ENCODE measurements at places on chromosomes 5 and 9.
A peak's percentile ranks its signal among the peaks of the same experiment; 100 is the strongest.

DNA sequence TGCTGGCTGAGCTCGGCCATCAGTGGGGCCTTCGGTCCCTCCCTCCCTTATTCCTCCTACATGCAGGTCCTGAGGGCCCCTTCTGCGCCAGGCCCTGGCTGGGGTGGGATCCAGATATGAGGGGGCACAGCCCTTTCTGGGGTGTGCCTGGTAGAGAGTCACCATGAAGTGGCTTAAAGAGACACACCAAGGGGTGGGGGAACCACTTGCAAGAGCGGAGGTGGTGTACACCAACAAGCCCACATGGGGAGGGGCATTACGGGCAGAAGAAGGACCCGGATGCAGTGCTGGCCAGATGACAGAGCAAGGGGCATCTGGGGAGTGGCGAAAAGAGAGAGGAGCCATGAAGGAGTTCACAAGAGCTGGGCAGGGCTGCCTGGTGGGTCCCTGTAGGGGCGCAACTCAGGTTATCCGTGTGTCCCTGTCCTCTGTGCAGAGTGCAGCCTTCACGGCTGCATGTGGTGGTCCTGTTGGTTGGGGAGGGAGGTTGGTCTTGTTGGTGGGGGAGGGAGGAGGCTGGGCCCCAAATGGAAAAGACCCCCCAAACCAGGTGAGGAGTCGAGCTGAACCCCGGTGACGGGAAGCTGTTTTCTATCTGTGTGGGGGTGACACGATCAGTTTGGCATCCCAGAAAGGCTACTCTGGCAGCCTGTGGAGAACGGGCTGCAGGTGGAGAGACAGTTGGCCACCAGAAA, 158.1 kb downstream of the DAB2IP start:
- no peak for DNase-seq

DNA sequence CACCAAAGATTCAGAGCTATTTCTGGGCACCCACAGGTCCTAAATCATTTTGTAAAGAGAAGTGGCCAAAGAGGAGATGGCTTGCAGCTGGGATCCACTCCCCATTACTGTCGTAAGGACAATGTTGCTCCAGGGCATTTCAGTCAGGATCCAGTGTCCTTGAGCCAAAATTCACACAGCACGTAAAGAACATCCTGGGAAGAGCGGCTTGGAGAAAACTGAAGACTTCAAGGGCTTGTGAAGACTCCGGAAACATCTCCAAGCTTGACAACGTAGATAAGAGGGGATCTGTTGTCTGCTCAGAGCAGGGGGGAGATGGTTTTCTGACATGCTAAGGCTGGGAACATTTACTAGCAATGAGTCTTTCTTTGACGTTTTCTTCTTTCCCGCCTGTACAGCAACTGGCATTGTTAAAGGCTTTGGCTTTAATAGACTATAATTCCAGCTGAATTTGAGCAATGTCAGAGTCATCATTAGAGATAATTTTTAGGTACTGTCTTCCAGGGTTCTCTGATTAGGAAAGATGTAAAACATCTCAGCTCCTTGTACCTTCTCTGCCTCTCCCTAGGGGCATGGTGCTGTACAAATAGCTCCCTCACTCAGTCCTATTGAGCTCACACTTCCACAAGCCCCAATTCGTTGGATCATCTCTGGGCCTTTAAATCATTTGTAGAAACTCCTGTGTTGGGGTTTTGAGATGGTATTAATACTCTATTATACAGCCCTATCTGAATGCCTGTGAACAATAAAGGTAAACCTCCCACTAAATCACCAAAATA, 39.7 kb downstream of the EGFLAM start:
- no peak for DNase-seq

DNA sequence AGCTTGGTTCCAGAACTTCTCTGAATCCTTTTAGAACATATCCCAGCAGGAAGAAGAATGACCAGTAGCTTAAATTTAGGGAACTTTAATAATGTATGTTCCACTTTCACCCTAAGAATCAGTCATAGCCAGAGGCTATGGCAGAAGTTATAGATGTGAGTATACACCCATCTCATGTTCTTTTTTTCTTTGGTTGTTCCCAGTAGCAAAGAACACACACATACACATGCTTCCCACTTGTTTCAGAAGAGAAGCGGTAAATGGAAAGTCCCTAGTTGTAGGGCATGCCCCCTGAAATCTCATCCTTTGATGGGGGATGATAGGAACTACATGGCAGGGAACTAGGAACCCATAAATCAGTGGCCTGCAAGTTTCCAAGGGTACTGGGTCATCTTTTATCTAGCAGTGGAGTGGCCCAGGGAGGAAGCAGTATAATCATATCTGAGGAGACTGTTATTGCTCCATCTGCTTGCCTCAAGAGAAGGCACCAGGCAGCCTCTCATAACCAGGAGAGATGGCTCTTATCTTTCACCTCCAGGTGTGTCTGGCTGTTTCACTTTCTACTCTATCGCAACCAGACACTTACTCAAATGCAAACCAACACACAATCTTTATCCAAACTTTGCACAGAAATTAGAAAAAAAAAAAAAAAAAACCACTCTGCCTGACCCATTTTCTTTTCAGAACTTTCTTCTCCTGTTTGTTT, 109.5 kb downstream of the SNCAIP start:
- DNase-seq, result peak; percentile 9

GRCh38 chr5:42653705-42654104, 102.9 kb upstream of the CCDC152 start:
- no peak for DNase-seq

- DNase-seq, result no peak
These were observed 203.0 kb downstream of the TTLL11 start for GRCh38 chr9:121889990-121890563.

GRCh38 chr5:42680046-42680445, 76.6 kb upstream of the CCDC152 start:
- no peak for DNase-seq

GRCh38 chr5:78574131-78574673, 74.4 kb downstream of the LHFPL2 start:
- no peak for DNase-seq

DNA sequence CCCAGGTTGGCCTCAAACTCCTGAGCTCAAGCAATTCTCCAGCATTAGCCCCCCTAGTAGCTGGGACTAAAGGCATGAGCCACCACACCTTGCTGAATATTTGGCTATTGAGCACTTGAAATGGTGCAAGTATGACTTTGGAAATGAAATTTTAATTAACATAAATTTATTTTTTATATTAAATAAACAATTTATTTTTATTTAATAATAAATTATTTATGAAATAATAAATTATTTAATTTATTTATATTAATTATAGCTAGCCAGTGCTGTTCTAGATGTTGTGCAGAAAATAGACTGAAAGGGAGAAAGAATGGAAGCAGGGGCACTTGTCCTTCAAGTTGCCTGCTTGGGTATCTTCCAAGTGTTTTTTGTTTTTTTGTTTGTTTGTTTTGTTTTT, 40.0 kb upstream of the CTNNA1 start:
- no peak for DNase-seq

Measured in NCI-H187 treated with DMSO at 0.1 percent for 48 hours (cell line).